ENCODE measurements at places on chromosomes 16 and 17.

- DNase-seq, result no peak
Measured at GRCh38 chr17:52024300-52024870, 134.1 kb downstream of the CA10 start.

DNA sequence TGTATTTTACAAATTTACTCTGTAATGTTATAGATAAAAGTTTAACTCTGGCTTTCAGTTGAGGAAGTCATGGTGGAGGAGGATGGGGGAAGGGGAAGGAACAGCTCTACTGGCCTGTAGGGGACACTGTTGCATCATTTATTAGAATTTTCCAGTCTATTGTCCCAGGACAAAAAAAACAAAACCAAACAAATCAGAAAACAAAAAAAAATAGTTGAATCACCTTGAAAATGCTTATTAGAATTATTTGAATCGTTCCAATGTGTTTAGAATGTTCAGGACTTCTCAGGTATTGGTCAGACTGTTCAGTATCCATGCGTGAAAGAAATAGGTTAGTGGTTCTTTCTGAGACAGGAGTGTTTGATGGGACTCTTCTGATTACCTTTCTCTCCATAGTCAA, 242.0 kb downstream of the FTO start:
- no peak for DNase-seq

GRCh38 chr17:76182016-76182764, 41.1 kb upstream of the FOXJ1 start:
- peak; percentile 94 for DNase-seq

GRCh38 chr16:87611456-87611855, 9.1 kb downstream of the JPH3 start:
- DNase-seq, result no peak

DNA sequence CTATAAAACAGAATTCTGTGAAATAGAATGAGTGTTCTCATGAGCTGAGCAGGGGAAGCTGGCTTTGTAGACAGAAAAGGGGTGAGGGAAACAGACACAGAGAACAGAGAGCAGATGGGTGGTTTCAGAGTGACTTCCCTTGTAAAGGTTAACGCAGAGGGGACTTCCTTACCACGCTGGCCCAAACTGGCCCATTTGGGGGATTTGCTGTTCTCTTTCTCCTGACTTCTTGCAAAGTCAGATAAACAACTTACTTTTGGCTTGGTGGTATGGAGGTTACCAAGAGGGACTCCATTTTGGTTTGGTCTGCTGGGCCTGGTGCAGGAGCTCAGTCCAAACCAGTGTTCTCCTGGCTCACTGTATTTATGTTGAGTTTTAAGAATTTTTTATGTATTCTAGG, 48.4 kb downstream of the SEC14L1 start:
- DNase-seq, result no peak

DNA sequence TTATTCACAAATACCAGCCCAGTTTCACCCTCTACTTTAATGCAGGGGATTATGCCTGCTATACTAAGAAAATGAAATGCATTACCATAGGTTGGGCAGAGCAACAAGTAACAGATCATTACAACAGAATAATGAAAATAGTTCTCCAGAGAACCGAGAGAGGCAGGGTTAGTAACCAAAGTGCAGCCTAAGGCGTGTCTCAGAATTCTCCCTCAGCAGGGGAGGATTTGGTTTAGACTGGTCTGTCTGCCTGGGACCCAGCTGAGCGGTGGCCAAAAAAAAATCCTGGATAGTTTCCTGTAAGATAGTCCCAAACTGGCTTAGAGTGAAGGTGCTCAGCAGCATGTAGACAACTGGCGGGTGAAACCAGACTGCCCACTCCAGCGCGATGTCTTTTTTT, 30.8 kb upstream of the ADCY7 start:
- no peak for DNase-seq

GRCh38 chr17:81870131-81870980, 781 bp downstream of the ARHGDIA start:
- no peak for DNase-seq

- no peak for DNase-seq
Measured at GRCh38 chr17:8923762-8924161, 41.7 kb downstream of the PIK3R5 start.

- DNase-seq, result no peak
Measured at GRCh38 chr17:68627956-68628575, 26.9 kb upstream of the FAM20A start.
